ENCODE measurements at places on chromosomes 16 and 17. TPM values are rescaled to one million over a fixed set of nuclear protein-coding genes. Genes with fewer than 3 reads are reported as not detected.
A peak's percentile ranks its signal among the peaks of the same experiment; 100 is the strongest.

RPGRIP1L gene
- 5.5 TPM for total RNA-seq

CDH5 gene
- not detected for total RNA-seq

- peaks cover 4% of the 10 kb centered on the region for H3K4me1 ChIP-seq
- H3K27ac ChIP-seq: no peak overlapping the region
- no peaks in the 10 kb centered on the region for H3K36me3 ChIP-seq
- no peak overlapping the region for H3K4me3 ChIP-seq
- no peak for DNase-seq
Observed at GRCh38 chr17:7119314-7119713, 4.7 kb upstream of the ASGR2 start.

DNA sequence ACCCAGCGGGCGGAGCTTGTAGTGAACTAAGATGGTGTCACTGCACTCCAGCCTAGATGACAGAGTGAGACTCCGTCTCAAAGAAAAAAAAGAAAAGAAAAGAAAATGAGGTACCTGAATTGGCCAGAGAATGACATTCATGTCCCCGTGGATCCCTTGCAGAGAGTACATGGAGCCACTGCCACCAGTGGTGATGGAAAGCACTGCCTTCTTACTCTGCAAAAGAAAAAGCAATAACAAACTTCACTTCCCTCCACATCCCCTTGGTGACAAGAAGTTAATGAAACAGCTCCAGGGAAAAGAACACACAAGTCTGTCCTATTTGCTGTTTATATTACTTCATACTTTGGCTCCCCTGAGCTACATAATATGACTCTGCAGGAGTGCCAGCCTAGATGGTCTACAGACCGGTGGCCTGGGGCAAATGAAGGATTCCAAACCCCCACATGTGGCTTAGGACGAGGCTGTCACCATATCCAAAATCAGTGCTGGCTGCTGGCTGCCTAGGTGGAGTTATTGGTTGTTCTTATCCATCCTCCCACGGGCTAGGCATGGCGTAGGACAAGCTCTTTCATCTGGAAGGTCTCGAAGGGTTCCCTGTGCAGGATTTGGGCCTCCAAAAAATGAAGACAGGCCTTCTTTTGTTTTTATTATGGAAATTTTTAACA is 13.3 kb downstream of the NQO1 start:
- no peak for DNase-seq
- H3K27me3 ChIP-seq: no peaks in the 10 kb centered on the region
- no peak overlapping the region for H3K27ac ChIP-seq
- peaks cover 1% of the 10 kb centered on the region for H3K4me1 ChIP-seq

- H3K4me1 ChIP-seq: peaks cover 51% of the 10 kb centered on the region
- H3K36me3 ChIP-seq: peaks cover 38% of the 10 kb centered on the region
- no peak for DNase-seq
- no peaks in the 10 kb centered on the region for H3K27me3 ChIP-seq
- peak overlapping the region; percentile 76 for H3K4me3 ChIP-seq
Observed at GRCh38 chr17:80792373-80792781, 199.3 kb upstream of the CHMP6 start.

WSCD1 gene
- total RNA-seq: not detected

DNA sequence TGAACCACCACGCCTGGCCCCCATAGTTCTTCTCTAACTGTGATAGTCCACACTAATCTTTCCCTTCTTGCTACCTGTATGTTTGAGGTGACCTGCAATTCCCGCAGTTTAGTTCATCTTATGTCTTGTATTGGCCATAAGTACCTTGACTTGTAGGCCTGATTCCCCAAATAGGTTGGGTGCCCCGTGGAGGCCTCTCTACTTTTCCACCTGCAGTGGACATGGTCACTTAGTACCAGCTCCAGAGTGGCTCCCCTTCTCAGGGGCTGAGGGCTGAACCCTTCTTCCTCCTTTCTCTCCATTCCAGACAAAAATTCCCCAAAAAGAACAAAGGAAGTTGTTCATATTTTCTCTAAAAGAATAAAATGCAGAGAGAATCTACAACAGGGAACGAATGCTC is 33.5 kb upstream of the CES5A start:
- no peaks in the 10 kb centered on the region for H3K27me3 ChIP-seq
- DNase-seq: no peak
- no peak overlapping the region for H3K27ac ChIP-seq

DNA sequence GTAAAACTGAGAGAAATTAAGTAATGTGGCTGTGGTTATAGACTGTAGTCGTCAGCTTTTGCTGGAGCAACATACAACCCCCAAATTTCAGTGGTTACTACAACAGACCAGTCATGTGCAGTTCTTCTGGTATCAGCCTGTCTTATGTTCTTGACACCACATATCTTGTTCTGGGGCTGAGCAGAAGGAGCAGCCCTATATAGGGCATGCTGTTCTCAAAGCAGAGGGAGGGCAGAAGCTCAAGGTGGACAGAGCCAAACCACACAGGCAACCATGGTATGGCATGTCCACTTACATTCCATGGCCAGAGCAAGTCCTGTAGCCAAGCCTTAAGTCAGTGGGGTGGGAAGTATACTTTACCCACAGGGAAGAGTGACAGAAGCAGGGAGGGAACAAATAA is 7.7 kb downstream of the PRKAR1A start:
- no peak overlapping the region for H3K4me3 ChIP-seq
- peaks cover 49% of the 10 kb centered on the region for H3K36me3 ChIP-seq
- no peaks in the 10 kb centered on the region for H3K27me3 ChIP-seq
- no peak overlapping the region for H3K27ac ChIP-seq

ACAP1 gene
- 710 TPM for total RNA-seq

GRCh38 chr16:2142942-2143877 is 5.2 kb upstream of the RAB26 start:
- no peak overlapping the region for H3K27ac ChIP-seq
- H3K36me3 ChIP-seq: no peaks in the 10 kb centered on the region
- DNase-seq: no peak
- peaks cover 12% of the 10 kb centered on the region for H3K27me3 ChIP-seq

TEKT5 gene
- not detected for total RNA-seq

Measured in activated naive CD8-positive, alpha-beta T cell treated with anti-CD3 and anti-CD28 coated beads, Interleukin-2, amount 10 ng/mL, durations not matched to agents 7 days and 5 days (primary cell).